Brain pericyte (primary cell): ENCODE measurements at places on chromosomes 4 and X.

- DNase-seq, result no peak
These were observed 374.2 kb upstream of the F9 start for GRCh38 chrX:139156356-139156755.

DNA sequence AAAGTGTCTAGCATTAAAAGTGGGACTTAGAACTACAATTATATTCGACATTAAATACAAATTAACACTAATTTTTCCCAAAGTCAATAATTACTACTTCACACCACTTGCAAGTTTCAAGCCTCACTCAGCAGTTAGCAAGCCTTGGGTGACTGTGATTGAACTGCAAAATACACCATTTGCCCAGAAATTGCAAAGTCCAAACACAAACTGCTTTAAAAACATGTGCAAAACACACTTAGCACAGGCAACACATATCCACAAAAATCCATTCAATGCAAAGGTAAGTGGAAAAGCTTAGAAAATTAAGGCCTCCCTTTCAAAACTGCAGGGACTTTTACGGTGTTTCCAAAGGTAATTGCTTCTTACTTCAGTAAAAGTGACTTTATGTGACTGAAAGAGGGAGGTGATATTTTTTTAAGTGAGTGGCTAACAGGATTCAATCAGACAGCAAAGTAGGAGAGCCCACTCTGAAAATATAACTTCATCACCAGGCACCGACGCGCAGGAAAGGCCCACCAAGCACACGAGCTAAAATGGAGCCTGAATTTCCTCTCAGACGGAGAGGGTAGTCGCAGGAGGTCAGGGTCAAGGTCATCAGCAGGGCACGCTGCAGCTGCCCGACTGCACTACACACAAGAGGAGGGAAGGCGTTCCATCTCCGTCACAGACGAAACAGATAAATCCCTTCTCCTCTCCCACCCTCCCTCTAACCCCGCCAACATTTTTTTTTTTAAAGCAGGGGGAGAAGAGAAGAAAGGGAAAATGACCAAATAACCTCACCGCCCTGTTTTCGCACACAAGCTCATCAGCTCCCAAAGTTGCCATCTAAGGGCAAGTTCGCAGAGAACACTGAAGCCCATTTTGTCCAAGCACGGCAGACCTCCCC lies 3.1 kb downstream of the ZNF827 start:
- DNase-seq, result no peak

DNA sequence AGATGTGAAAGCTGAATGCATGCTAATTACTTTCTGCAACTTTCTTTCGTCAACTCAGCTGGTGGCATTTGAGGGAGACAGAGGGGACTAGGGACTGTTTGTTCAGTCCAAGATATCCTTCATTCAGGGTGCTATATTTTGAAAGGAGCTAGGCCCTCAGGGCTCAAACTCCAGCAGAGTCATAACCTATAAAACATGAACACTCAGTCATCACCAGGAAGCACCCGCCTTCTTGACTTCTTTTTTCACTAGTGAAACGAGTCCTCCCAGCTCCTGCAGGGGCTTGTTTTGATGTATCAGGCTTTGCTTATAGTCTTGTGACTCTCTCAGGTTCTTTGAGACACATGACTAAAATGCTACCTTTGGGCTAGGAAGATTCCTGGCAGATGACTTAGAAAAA lies 230.6 kb downstream of the PCDH7 start:
- no peak for DNase-seq

DNA sequence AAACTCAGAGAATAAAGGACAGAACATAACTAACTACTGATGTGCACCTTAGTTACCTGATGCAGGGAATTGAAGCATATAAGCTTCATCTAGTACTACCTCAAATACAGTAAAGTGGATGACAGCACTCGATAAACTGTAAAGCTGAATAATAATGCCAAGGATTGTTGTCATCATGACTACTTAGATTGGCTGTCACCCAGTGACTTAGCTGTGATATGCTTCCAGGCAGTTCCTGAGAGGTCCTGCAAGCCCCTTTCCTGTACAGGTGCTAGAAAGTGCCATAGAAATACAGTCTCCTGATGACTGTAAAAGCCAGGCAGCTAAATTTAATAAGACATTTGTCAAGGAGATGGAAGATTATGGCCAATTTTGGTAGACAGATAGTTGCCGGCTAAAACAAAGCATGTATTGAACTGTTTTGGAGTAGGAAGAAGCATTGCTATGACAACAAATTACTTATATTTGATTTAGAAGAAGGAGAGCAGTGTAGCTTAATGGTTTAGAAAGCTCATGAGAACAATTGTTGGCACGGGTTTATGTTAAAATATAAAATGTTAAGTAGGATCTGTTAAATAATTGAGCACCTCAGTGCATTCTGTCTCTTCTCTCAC lies 29.7 kb downstream of the TMEM164 start:
- DNase-seq, result no peak

DNA sequence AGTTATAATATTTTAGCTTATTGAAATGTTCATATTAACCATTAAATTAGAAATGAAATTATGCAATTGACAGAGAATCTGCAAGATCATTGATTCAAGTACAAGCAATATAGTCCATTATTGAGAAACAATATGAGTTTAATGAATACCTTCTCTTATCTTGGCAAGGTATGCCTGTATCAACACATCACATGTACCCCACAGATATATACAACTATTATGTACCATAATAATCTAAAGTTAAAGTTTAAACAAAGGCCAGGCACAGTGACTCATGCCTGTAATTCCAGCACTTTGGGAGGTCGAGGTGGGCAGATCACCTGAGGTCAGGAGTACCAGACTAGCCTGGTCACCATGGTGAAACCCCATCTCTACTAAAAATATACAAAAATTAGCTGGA lies 514.7 kb downstream of the PCDH7 start:
- no peak for DNase-seq

GRCh38 chr4:153706519-153706918 lies 22.4 kb downstream of the TLR2 start:
- no peak for DNase-seq

- no peak for DNase-seq
These were observed 202.4 kb upstream of the ANK2 start for GRCh38 chr4:112847045-112847444.

- DNase-seq, result no peak
These were observed 73.1 kb upstream of the FMR1 start for GRCh38 chrX:147838465-147839131.

GRCh38 chr4:5489260-5489659 lies 219.1 kb downstream of the EVC2 start:
- DNase-seq, result no peak

DNA sequence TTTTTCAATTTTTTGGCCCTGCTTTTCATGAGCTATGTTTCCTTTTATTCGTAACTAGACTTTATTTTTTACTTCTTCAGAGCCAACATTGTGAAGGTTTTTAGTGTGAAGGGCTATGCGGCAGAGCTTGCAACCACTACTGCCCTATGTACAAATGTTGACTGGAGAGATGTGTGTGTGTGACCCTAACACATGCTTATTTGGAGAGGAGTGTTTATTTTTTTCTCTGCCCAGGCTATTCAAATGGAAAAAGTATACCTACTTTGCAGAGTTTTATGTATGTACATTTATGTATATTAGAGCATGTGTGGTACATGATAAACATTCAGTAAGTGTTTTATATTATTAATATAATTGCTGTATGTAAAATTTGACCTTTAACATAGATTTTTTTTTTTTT lies 86.5 kb downstream of the WWC2 start:
- no peak for DNase-seq
